ENCODE measurements at places on chromosomes 1 and 21.

DNA sequence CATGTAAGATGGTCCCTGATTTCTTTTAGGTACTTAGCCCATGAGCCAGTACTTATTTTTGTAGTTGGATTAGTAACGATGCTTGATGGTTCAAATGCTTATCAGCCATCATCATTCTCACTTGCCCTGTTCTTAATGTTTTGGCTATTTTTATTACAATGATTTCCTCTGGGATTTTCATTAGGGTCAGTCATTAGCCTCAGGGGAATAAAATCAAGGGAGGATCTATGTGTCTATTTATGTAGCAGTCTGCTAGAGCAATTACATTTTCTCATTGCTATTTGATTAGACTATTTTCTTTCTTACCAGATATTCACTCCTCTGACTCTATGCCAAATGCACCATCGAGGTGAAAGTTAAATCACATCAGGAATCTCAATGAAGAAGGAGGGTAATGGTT is 10.9 kb upstream of the CCT8 start:
- DNase-seq: no peak

DNA sequence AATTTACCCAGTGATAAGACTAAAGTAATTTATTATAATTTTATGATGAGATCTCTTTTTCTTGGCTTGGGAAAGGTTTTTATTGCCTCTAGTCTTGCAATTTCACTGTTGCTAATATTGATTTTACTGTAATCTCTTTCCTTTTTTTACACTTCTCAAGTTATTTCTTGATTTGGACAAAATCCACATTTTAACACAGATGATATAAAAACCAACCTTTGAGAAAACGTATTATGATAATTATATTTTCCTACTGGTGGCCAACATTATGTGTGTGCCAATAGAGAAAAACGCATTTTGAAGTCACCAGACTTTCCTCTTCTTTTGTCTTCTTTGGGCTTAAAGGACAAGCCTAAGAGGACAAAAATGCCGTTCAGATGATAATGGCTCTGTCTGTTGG is 314.9 kb downstream of the PRDM2 start:
- no peak for DNase-seq

DNA sequence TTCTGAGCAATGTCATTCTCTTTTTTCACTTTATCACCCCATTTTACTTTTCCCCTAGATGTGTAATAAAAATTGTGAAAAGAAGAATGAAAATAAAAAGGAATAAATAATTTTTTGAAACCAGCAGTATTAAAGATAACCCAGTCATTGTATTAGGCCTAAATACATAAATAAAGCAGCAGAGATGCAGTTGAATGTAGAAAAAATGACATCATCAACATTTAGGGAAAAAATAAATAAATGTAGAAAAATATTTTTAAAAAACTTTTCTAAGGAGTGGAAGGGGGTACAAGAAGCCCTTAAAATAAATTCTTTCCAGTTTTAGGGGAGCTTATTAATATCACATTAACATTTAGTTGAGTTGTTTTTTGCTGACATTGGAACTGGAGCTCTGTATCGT is 15.3 kb upstream of the ENAH start:
- no peak for DNase-seq

GRCh38 chr1:46422261-46422871 is 28.2 kb downstream of the FAAH start:
- DNase-seq: no peak

GRCh38 chr1:156241926-156242325 is at the start of gene BGLAP:
Gene BGLAP (plus strand): TSS chr1:156242184. CDS start chr1:156242232, 48 bp downstream.
- no peak for DNase-seq

DNA sequence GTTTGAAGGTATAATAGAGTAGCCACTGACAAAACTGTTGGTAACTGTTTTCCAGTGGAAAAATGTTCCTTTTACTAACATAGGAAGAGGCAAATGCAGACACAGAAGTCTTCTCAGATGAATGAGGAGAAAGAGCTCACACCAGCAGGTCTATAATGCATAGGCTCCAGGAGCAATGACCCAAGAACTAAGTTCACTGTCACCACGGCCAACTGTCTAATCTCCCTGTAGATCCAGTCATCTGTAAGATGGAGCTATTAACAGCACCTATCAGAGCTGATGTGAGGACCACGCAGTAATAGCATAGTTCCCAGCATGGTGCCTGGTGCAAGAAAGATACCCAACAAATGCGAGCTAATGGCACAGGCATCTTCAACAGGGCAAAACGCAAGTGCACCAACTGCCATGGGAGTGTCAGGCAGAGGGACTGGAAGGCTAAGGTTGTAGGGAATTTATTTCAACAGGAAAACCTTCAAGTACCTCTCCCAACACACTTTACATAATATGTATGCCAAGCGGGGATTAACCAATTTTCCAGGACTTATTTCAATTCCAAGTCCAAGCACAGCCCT is 12.9 kb downstream of the GNB1 start:
- DNase-seq: no peak

- DNase-seq: no peak
These were observed 38.2 kb downstream of the ETS2 start for GRCh38 chr21:38843806-38844503.

GRCh38 chr1:220323717-220324116 is 51.5 kb upstream of the RAB3GAP2 start:
- DNase-seq: no peak

- DNase-seq: no peak
These were observed 392.3 kb downstream of the CAMTA1 start for GRCh38 chr1:7177438-7178146.

GRCh38 chr21:31443736-31444521 is 99.9 kb upstream of the TIAM1 start:
- no peak for DNase-seq

DNA sequence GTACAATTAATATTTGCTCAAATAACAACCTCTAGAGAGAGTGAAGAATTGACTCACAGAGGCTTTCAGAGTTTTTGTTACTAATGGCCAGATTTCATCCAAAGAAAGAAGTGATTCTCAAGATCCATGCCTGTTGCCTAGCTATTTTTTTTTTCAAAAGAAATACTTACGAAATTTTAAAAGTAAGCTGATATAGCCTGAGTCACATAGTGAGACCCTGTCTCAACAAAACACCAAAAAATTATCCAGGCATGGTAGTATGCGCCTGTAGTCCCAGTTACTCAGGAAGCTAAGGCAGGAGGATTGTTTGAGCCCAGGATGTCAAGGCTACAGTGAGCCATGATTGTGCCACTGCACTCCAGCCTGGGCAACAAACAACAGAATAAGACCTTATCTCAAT is 14.6 kb downstream of the PALMD start:
- no peak for DNase-seq

- DNase-seq: no peak
These were observed 99.4 kb downstream of the ADSS2 start for GRCh38 chr1:244352156-244352830.

- DNase-seq: no peak
These were observed 17.0 kb downstream of the PAPPA2 start for GRCh38 chr1:176479971-176480370.

Data from stimulated activated naive CD8-positive, alpha-beta T cell treated with anti-CD3 and anti-CD28 coated beads, Interleukin-15, Interleukin-2, amounts not matched to agents 100 U/mL and 50 U/mL, for 24 hours (primary cell).